NCI-H446 treated with DMSO at 0.1 percent for 48 hours (cell line): ENCODE measurements at places on chromosomes 1 and 21.

- DNase-seq, result peak; percentile 80
These were observed 8.6 kb downstream of the CDC14A start for GRCh38 chr1:100360790-100361510.

- DNase-seq, result no peak
These were observed 26.4 kb downstream of the DENND2D start for GRCh38 chr1:111174070-111174469.

GRCh38 chr1:11668516-11668915 is 4.5 kb downstream of the FBXO6 start:
- DNase-seq, result no peak

- DNase-seq, result no peak
These were observed 1.9 kb upstream of the SLFNL1 start for GRCh38 chr1:41023279-41023990.

GRCh38 chr1:161082996-161083747 is 6.2 kb downstream of the NECTIN4 start:
- DNase-seq, result no peak

GRCh38 chr1:26833432-26834405 is 7.2 kb downstream of the ZDHHC18 start:
- DNase-seq, result no peak

GRCh38 chr1:25538191-25538767 is 5.1 kb upstream of the LDLRAP1 start:
- no peak for DNase-seq

DNA sequence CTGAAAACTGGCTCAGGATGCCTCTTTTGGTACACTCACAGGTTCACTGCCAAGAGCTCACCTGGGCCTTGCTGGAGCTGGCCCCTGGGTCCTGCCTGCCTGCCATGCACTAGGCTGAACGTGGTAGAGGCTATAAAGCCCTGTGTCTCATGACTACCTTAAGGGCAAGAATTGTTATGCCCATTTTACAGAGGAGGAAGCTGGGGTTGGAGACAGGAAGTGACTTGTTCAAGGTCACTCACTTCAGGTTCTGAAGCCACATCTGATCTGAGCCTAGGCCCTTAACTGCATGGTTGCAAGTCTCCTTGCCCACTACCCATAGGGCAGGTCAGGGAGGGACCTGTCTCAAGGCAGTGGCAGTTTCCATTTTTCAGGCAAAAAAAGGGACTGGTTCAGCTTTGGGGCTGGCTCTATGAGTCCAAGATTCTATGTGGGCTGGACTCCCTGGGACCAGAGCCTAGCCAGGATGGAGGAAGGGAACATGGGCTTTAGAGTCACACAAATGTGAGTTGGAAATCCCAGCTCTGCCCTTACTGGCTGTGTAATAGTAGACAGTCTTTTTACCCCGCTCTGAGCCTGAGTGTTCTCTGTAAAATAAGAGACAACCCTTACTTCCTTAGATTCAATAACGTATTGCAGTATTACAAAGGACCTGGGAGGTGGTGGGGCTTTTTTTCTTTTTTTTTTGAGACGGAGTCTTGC is 7.8 kb downstream of the STK40 start:
- no peak for DNase-seq

DNA sequence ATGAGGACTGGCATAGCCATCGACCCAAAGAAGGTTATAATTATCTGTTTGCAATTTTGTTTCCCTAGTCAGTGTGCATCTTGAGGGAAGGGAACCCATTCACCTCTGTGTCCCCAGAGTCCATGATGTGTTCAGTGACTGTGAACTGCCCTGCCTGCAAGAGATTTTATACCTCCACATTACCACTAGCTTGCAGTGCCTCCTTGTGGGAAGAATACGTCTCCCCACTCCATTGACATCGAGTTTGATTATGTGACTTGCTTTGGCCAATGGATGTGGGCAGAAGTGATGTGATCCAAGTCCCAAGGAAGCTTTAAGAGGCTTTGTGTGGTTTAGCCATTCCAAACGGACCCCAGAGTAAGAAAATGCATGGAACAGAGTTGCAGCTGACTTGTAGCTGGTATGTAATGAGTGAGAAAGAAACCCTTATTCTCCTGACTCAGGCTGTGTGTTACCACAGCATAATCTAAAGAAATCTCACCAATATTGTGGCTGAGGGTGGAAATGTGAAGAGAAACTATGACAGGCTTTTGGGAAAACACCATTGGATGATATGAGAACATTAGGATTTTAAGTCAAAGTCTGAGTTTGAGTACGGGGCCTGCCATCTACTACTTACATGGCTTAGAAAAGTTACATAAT is 47.8 kb upstream of the NRDC start:
- no peak for DNase-seq

DNA sequence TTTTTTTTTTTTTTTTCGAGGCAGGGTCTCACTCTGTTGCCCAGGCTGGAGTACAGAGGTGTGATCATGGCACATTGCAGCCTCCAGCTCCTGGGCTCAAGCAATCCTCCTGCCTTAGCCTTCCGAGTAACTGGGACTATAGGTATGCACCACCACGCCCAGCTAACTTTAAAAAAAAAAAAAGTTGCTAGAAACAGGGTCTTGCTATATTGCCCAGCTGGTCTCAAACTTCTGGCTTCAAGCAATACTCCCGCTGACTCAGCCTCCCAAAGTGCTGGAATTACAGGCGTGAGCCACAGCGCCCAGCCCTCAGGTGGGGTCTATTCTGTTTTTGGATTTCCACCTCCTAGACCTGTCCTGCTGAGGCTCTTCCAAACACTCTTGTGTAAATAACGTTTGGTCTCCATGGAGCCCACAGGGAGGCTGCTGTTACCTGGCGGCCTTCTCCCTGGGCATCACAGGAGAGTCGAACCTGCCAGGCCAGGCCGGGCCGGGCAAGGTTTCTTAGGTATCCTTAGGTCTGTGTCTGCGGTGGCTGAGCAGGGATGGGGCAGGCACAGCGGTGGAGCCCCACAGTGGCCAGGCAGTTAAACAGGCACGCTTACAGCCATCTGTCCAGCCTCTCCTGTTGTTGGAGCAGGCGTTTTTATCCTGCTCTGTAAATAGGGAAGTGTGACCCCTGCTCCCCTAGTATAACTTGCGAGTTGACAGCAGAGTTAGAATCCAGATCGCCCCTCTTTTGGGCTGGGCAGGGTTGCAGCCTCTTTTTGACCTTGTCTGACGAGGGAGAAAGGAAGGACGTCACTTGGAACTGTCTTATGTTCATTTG is 18.8 kb downstream of the PLEKHM2 start:
- DNase-seq, result no peak

- DNase-seq, result no peak
These were observed 20.8 kb downstream of the LRRC52 start for GRCh38 chr1:165564561-165564960.

GRCh38 chr1:185666582-185666981 is 67.6 kb upstream of the HMCN1 start:
- no peak for DNase-seq

DNA sequence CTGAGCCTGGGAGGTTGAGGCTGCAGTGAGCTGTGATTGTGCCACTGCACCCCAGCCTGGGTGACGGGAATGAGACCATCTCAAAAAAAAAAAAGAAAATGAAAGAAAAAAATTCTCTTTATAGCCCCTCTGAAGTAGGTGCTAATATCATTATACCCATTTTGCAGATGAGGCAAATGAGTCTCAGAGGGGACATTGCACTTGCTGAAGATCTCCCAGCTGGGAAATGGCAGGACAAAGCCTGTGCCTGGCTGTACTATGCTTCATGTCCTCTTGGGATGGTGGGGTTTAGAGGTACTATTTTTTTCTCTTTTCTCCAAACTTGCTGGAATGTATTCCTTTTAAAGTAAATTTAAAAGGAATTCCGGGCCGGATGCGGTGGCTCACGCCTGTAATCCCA is 1.6 kb downstream of the SMPDL3B start:
- no peak for DNase-seq

GRCh38 chr1:167526667-167527383 is 8.5 kb upstream of the CD247 start:
- no peak for DNase-seq

DNA sequence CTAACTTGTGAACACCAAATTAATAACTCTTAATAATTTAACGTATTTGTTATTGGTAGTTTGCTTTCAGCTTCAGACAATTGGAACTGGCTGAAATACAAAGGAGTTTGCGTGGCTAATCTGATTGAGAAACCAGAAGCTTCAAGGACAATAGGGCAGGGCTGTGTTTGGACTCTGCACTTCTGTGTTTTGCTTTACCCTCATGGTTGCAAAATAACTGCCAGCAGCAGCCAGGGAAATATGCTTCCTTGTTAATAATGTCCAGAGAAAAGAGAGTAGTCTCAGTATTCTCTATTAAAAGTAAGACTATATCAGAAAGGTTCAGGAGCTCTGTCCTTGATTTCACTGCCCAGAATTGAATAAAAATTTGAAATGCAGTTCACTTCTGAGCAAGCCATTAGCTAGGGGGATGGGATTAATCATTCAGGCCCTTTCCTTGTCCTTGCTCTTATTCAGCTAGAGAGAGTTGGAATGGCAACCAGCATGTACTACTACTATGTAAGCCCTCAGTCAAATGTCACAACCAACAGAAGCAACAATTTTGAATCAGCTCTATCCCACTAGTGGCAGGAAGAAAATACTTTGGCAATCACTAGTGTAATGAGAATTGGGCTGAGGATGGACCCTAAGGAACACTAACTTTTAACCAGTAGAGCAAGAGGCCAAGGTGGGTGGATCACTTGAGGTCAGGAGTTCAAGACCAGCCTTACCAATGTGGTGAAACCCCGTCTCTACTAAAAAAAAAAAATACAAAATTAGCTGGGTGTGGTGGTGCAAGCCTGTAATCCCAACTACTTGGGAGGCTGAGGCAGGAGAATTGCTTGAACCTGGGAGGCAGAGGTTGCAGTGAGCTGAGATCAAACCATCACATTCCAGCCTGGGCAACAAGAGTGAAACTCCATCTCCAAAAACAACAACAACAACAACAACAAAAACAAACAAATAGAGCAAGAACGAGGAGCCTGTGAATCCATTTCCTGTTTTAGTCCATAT is 76.8 kb downstream of the POU2F1 start:
- DNase-seq, result no peak

DNA sequence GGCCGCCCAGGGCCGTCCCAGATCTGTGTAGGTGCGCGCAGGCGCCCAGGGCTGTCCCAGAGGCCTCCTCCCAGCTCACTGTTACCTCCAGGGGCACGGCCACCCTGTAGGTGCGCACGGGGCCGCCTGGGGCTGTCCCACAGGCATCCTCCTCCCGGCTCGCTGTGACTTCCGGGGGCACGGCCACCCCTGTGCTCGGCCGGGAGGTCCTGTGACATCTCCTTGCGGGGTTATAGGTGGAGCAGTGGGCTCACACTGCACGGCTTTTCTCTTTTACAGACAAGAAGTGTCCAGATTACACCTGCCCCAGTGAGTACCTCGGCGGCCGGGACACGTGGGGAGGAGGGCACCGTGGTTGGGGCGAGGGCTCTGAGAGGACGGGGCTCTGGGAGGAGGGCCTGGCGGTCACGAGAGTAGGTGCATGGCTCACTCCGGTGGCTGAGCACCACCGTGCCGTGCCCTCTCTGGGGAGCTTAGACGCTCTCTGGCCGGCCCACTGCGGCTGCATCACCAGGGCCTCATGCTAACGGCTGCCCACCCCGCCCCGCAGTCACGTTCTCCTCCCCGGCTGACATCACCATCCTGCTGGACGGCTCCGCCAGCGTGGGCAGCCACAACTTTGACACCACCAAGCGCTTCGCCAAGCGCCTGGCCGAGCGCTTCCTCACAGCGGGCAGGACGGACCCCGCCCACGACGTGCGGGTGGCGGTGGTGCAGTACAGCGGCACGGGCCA is 21.4 kb downstream of the COL6A1 start:
- DNase-seq, result no peak

- no peak for DNase-seq
These were observed 430 bp downstream of the S100B start for GRCh38 chr21:46604329-46604974.

DNA sequence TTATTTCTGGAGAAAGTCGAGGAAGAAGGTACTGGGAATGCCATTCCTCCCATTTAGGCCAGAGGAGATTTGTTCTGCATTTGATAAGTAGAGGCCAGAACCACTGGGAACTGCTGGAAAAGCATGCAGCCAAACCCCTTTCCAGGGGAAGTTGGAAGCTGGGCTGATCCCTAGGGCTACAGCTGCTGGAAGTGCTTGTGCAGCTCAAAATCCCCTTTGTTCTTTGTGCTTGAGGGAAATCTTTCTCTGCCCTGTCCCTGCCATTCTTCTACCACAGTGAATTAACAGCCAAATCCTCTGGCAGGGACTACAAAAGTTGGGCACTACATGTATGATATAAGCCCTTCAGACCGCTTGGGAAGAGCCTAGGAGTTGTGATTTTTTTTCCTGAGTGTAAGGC is 734.1 kb downstream of the LRRIQ3 start:
- no peak for DNase-seq

GRCh38 chr1:162020150-162020549 is 3.5 kb downstream of the OLFML2B start:
- no peak for DNase-seq

GRCh38 chr21:29407571-29407970 is 108.8 kb downstream of the BACH1 start:
- no peak for DNase-seq
